ENCODE measurements at places on chromosomes 6 and 20.

- DNase-seq = no peak
Measured at GRCh38 chr6:18585032-18585573, 198.0 kb downstream of the RNF144B start.

- no peak for DNase-seq
Measured at GRCh38 chr6:101393829-101394251, 332 bp downstream of the GRIK2 start.

- DNase-seq = no peak
Measured at GRCh38 chr6:5004373-5005037, 668 bp upstream of the RPP40 start.

DNA sequence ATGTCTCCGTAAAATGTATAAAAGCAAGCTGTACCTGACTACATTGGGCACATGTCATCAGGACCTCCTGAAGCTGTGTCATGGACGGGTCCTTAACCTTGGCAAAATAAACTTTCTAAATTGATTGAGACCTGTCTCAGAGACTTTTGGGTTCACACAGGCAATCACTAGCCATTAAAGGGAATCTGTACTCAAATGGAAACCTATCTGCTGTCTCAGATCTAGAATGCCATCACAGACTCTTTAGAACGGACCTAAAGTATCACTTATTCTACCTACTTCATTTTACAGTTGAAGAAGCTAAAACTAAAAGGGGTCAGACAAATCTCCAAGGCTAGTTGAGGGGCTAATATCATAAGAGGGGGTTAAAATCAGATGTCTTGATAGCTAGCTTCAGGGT lies 11.1 kb downstream of the SAMD3 start:
- no peak for DNase-seq

GRCh38 chr6:10510592-10511367 lies 10.4 kb upstream of the GCNT2 start:
- DNase-seq = no peak

DNA sequence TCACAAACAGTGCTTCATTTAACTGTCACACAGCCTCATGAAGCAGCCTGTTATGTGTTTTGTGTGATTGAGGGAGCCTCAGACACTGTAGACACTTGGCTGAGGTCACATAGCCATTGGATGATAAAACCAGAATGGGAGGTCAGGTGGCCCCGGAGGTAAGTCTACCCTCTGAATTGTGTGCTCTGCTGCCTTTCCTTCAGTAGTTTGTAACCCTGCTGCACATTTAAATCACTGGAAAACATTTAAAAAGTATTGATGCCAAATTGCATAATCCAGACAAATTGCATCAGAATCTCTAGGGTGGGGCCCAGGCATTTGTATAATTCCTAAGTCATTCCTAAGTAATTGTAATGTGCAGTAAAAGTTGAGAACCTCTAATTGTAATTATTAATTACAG lies 85.2 kb upstream of the ECI2 start:
- DNase-seq = no peak

GRCh38 chr6:165800337-165800736 lies 137.3 kb upstream of the PDE10A start:
- DNase-seq = no peak

DNA sequence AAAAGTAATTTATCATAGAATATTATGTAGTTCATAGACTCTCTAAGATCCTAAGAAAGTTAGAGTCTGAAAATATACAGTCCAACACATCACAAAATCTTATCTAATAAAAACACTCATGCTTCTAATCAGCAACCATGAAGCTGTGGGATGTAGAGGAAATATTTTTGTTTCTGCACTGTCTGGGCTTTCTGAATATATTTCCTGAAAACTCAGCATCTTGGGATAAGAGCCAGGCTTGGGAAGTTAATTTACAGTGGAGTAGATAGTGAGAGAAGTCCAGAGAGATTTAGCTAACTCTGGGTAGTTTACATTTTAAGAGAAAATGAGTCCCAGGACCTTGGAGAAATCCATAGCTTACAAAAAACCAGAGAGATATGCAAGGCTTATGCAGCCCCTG lies 150.4 kb upstream of the BMP5 start:
- DNase-seq = no peak

DNA sequence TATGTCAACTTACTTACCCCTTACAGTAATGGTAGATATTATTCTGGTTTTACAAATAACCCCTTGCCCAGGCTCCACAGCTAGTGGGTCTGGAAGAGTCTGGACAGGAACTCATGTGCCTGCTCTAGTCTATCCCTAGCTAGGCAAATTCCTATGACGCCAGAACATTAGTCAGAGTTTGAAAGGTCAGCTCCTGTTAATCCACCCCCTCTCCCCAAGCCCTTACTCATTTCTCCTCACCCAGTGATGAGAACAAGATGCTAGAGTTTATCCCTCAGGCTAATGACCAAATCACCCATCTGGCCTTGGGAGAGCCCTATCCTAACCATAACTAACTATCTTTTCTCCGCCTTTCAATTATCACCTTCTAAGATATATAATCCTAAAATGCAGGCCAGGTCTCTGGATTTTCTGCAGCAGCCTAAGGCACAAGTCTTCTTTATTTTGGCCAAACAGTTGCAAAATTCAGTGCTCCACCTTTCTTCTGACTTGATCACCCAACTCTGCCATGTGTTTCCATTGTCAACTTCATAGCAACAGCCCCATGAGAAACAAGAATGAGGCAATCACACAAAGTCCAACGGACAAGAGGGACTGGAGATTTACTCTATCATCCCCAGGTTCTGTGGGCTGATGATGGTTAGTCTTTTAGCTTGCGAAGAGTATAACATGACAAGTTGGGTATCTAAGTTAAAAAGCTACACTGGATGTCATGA lies 113.3 kb downstream of the TASP1 start:
- no peak for DNase-seq

DNA sequence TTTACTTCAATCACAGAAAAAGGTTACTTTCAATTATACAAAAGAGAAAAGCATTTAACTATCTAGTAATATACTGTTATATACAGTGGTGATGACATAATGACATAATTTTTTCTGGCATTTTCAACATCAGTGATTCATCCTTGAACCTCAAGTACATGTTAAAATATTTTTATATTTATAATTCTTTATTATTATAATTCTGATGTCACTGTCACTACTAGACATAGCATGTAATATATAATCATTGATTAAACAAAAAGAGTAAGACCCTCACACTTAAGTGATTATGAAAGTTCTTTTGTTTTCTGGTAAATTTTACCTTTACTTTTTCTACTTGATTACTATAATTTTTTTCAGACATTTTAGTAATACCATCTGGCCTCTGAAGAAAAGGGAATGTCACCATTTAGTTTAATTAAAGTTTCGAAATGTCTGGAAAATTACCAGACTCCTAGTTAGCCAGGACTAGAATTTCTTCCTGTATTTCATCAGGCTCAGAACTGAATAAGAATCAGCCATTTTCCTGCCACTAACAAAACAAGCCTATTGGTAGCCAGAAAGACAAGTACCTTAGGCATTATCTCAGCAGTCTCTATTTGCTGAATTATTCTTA lies 71.5 kb downstream of the FILIP1 start:
- DNase-seq = no peak

- DNase-seq = no peak
Measured at GRCh38 chr6:125699591-125699990, 49.8 kb upstream of the HEY2 start.

GRCh38 chr6:40146902-40147301 lies 212.6 kb upstream of the MOCS1 start:
- DNase-seq = no peak

All from stimulated activated CD4-positive, alpha-beta T cell treated with anti-CD3 and anti-CD28 coated beads, Interleukin-15, amount 100 ng/mL, for 1 hour (primary cell).